Activated CD4-positive, alpha-beta T cell treated with anti-CD3 and anti-CD28 coated beads, Interleukin-2, amount 10 ng/mL, durations not matched to agents 24 days and 14 days (primary cell): ENCODE measurements at places on chromosomes 12 and 14. TPM values are rescaled to one million over a fixed set of nuclear protein-coding genes. Genes with fewer than 3 reads are reported as not detected.

Gene OLR1
- not detected in 2 replicates for total RNA-seq

GRCh38 chr12:12442548-12443071 lies 85.7 kb downstream of the BORCS5 start:
- peak overlapping the region; percentile 21 for H3K4me3 ChIP-seq
- no peaks in the 10 kb centered on the region for H3K27me3 ChIP-seq
- H3K36me3 ChIP-seq: peaks cover 31% of the 10 kb centered on the region
- DNase-seq: no peak
- peak overlapping the region; percentile 91 for H3K27ac ChIP-seq

DNA sequence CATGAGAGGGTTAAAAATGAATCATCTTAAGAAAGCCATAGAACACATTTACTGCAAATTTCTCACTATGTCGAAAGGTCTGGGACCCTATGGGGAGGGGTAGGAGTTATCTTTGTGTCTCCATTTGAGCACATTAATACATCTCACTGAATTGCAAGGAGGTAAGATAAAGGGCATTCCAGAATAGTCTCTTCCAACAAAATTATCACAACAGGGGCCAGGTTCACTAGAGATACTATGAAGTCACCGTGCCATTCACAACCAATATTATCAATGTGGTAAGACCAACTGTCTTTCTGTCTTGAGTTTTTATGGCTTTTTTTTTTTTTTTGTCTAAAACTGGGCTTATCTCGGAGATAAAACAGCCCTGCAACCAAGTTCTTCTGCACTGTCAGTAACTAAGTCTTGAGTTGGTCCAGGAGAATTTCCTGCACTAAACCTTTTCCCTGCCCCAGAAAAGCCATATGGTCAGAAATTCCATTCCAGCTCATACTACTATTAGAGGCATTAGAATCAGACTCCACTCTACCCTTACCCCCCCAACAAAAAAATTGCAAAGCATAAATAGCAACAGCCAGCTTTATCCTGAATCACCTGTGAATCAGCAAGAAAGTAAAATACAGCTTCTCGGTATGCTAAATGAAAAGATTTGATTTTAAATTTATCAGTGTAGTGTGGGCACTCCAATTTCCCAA lies 79.7 kb downstream of the PTPRR start:
- no peaks in the 10 kb centered on the region for H3K4me1 ChIP-seq
- H3K27ac ChIP-seq: no peak overlapping the region
- DNase-seq: no peak
- no peaks in the 10 kb centered on the region for H3K27me3 ChIP-seq

Gene BMP4
- not detected in 2 replicates for total RNA-seq

Gene NGB
- total RNA-seq: not detected in 2 replicates
